ENCODE measurements at places on chromosomes 1 and 21.
A peak's percentile ranks its signal among the peaks of the same experiment; 100 is the strongest.

- DNase-seq = no peak
Measured at GRCh38 chr1:2606881-2607621, 20.5 kb downstream of the PRXL2B start.

- DNase-seq = no peak
Measured at GRCh38 chr1:41274752-41275545, 32.8 kb upstream of the SCMH1 start.

DNA sequence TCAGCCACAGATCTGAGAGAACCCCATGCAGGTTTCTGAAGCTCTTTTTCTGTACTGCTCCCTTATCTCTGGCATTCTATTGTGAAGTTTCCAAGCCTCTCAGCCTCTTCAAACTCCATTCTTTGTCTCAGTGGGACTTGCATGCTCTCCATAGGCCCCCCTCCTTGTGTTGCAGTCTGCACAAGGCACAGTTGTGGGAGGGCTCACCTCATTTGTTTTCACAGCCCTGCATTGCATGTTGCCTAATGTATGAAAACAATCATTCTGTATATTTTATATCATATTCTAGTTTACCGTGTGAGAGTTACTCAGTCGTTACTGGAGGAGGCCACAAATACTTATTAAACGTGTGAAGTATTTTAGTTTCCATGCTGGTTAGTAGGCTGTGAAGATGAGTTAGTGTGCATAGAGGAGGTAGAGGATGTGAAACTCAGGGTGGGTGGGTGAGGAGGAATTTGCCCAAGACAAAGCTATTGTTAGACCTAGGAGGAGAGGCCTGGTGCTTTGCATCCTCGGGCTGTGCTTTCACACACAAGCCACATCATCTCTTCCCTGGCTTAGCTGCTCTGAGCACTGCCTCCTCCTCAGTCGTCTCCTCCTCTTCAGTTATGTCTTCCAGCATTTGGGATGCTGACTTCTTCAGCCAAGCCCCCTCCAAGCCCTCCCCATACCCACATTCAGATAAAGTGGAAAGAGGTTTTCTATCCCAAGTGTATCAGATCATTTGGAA, 7.8 kb upstream of the CHI3L2 start:
- peak; percentile 37 for DNase-seq

- no peak for DNase-seq
Measured at GRCh38 chr1:158989424-158989823, 20.3 kb upstream of the IFI16 start.

GRCh38 chr1:117567435-117567834, 38.4 kb upstream of the TENT5C start:
- DNase-seq = no peak

DNA sequence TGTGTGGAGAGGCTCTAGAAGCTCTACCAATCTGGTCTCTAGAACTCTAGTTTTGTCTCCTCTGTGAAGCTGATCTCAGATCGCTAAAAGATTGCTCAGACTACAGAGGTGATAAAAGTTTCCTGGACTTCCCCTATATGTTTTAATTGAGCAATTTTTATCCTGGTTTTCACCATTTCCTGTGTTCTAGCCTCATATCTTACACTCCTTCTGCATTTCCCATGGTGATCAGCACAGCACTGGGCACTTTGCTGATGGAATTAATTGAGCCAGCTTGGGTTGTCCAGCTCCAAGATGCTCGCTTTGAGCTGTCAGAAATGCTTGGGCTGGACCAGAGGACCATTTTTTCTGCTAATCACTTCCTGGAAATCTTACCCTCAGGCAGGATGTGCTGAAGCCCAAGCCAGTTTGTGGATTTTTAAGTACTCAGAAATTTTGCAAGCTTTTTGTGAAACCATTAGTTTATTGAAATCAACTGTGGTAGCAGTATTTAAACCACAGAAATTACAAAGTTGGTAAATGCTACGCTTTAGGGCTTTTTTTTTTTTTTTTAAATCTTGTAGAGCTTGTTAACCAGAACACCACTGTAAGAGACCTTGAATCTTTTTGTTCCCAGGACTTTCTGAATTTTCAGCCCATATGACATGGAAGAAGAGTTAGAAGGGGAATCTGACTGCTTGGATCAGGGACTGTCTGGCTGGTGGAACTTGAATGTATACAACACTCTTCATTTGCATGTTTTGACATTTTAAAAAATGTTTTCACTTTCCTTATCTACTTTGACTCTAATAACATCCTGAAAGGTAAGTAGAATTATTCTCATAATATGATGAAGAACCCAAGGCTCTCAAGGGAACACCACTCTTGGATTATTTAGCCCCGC, 28.4 kb downstream of the CD48 start:
- DNase-seq = no peak

- no peak for DNase-seq
Measured at GRCh38 chr1:175341631-175342429, 149.3 kb upstream of the KIAA0040 start.

- no peak for DNase-seq
Measured at GRCh38 chr1:69172003-69173000, 395.4 kb upstream of the LRRC7 start.

DNA sequence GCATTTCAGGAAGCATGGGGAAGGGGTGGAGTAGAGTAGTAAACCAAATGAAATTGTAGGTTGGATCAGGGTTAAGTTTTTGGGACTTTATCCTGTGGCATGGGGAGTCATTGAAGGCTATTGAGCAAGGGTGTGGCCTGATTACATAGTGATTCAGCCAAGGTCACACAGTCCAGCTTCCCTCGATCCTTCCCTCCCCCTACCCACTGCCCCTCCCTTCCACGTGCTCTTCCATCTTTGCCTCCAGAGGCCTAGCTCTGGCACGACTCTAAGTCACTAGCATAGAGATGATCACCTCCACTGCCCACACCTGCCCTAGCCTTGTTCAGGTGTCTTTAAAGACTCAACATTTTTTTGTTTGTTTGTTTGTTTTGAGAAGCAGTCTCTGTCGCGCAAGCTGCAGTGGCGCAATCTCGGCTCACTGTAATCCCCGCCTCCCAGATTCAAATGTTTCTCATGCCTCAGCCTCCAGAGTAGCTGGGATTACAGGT, 37.2 kb upstream of the SLC9A1 start:
- no peak for DNase-seq

GRCh38 chr1:25858494-25858893, 763 bp downstream of the AUNIP start:
- no peak for DNase-seq

GRCh38 chr1:117398957-117399356, 31.7 kb downstream of the MAN1A2 start:
- no peak for DNase-seq

DNA sequence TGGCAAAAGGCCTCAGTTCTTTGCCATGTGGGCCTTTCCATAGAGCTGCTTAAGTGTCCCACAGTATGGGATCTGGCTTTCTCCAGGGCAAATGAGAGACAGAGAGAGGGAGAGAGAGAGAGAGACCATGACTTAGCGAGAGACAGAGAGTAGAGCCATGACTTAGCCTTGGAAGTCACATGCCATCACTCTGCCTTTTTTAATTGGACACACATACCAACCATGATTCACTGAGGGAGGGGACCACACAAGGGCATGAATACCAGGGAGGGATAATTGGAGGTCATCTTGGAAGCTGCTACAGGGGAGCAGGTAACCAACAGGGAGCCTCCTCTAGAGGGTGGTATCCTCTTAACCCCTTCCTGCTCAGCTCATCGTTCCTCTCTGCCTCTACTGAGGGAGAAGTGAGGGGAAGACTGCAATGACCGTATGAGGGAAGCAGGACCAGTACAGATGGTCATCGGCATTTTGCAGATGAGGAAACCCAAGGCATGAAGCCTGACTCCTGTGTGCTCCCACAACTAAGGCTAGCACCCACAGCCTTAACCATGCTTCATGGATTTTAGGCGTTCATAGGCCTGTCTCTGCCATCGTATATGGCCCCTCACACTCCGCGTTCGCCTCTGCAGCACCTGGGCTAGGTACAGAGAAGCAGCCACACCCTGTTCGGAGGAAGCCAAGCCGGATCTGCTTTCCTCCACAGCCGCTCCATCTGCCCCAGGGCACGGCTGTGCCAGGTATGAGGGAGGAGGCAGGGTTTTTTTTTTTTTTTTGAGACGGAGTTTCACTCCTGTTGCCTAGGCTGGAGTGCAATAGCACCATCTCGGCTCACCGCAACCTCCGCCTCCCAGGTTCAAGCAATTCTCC, 38.6 kb downstream of the MEF2D start:
- no peak for DNase-seq

DNA sequence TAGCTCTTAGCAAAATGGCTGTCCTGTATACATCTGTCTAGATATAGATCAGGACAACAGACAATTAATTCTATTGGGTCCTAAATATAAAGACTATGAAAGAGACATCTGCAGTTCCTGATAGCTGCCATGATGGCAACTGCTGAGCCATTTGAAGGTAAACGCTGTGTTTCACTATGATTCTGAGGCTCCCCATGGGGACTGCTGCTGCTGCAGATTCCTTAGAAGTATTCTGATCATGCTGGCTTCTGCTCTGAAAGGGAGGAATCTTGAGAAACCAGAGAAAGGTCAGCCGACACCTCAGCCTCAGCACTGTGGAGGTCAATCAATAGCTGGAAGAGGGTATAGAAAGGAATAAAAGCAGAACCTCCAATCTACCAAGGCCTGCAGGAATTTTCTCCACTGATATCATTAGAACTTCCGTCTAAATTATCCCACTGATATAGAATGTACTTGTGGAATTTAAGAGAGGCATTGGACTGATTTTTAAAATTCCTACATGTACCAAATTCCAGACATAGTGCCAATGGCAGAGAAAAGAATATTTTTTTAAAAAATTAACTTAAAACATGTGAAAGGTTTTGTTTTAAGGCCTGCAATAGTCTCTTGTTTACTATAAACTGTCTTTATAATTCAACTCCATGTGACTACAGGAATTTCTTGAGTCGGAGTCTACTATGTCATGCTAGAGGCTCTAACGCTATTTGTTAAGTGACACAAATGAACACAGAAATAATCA, 53.2 kb downstream of the DDAH1 start:
- no peak for DNase-seq

- no peak for DNase-seq
Measured at GRCh38 chr1:112344754-112345423, 51.1 kb upstream of the CTTNBP2NL start.

- DNase-seq = no peak
Measured at GRCh38 chr1:78420181-78420580, 70.6 kb upstream of the PTGFR start.

GRCh38 chr21:24444736-24445135, 1162.5 kb downstream of the MRPL39 start:
- no peak for DNase-seq

- DNase-seq = no peak
Measured at GRCh38 chr1:201554190-201554600, 15.3 kb downstream of the NAV1 start.

- DNase-seq = no peak
Measured at GRCh38 chr1:99644279-99645004, 1.5 kb upstream of the PALMD start.

- DNase-seq = no peak
Measured at GRCh38 chr1:218361298-218362065, 16.3 kb downstream of the TGFB2 start.

GRCh38 chr1:77704736-77705135, 22.3 kb upstream of the ZZZ3 start:
- DNase-seq = no peak

- no peak for DNase-seq
Measured at GRCh38 chr1:206949208-206949607, 2.9 kb upstream of the PIGR start.

DNA sequence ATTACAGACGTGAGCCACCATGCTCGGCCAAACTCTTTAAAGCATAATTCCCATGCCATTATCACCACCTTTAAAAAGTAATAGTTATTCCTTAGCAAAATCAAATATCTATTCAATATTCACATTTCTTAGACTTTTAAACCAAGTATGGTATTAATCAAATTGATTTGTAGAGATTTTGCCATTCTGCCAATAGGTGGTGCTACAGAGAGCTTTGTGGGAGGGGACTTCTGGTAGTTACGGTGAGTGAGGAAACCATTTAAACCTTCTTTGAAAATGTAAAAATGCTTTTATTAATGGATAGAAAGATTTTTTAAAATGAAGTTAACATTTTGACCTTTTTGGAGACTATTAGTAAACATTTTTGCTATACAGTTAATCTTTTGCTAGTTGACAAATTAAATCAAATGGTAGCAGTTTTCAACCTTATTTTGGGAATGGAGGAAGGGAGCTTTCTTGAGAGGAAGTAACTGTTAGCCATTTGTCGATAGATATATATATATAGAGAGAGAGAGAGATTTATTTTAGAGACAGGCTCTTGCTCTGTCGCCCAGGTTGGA, 19.3 kb downstream of the IARS2 start:
- DNase-seq = no peak

- DNase-seq = peak; percentile 48
Measured at GRCh38 chr1:44835738-44836675, 7.0 kb downstream of the PTCH2 start.

DNA sequence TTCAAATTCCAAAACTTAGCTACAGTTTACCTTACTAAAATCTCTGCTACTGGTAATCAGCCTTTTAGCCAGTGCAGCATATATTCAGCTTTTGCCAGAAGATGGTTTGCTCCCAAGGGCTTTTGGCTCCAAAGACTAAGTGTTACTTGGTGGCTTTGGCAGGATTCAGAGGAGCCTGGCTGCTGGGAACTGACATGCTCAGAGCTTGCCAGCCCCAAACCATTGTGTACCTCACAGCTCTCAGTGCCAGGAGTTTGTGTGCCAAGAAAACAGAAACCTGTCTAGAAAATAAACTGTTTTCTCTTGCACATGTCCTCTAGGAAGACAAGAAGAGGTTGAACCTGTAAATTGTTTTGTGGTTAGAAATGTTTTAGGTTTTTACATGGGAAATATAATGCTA, 315.9 kb downstream of the ST6GALNAC3 start:
- peak; percentile 4 for DNase-seq

GRCh38 chr21:33546086-33546485, 3.2 kb downstream of the SON start:
- DNase-seq = no peak
